ENCODE measurements at places on chromosomes 4 and X.

DNA sequence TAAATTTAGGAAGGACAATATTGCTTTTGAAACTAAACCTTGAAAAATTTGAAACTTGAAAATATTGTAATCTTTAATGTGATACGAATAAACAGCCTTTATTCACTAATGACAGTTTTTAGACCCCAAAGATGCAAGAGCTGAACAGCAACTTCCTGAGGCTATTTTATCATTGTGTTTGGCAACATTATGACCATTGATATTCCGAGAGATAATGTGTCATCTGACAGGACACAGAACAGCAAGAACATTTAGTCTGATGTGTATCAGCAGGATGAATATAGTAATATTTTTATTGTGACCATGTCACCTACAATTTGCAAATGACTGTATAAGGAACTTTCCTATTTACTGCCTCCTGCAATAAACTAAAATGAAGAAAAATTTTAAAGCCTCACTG, 316.0 kb downstream of the ADAM29 start:
- DNase-seq: no peak

- DNase-seq: no peak
Measured at GRCh38 chrX:6758234-6758633, 223.3 kb upstream of the VCX3A start.

- DNase-seq: no peak
Measured at GRCh38 chr4:40843696-40844095, 93.9 kb downstream of the NSUN7 start.

- peak; percentile 9 for DNase-seq
Measured at GRCh38 chr4:79852305-79852730, 220.7 kb downstream of the ANTXR2 start.

- no peak for DNase-seq
Measured at GRCh38 chrX:103783196-103783595, 6.6 kb downstream of the PLP1 start.

DNA sequence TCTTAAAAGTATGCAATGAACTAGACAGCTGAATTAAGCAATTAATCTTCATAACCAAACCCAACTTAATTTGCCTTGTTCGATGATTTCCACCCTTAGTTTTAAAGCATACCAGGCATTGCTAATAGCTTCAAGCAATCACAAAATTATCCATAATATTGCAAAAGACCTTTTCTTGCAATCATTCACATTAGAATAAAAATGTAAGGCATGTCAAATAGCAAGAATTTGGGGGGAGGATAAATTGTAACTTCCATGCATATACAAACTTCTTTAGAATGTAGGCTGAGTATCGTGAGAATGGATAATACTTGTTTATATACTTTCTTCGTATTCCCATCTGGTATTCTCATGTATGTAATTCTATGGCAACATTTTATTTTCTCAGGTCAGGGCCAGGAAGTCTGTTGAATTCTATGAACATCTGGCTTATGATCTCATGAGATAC, 28.7 kb upstream of the BMP2K start:
- peak; percentile 21 for DNase-seq

DNA sequence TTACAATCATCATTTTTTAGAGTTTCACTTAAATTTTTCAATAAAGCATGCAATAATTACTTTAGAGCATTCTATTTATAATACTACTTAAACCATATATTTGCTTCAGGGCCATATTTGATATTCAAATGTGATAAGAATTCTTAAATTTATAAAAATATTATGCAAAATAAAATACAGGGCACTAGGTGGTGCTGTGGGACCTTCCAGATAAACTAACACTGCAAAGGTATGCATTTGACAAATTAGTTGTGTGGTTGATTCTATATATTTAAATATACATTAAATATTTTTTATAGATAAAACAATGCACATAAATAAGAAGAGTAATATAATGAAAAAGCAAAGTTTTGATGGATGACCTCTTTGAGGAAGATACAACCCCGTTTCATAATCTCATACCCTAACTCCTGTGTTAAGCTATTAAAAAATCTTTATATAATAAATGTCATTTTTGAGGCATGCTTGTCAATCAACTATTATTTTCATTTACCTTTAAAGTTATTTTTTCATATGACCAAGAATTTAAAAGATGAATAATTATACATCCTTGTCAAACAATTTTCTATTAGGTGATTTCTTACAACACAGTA, 128.4 kb downstream of the REELD1 start:
- peak; percentile 13 for DNase-seq

DNA sequence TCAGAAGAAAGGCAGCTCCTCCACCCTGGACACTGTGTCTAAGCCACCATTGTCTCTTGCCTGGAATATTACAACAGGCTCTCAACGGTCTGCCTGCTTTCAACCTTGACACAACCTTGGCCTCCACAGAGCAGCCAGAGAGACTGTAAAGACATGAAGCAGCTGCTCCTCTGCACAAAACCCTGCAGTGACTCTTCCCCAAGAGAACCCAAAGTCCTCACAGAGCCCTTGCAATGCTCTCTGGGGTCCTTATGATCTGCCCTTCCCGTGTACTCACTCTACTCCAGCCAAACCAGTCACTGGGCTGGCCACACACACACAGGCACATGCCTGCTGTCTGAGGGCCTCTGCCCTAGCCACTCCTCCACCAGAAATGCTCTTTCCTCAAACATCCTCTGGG, 75.9 kb upstream of the CPEB2 start:
- DNase-seq: no peak

GRCh38 chr4:169229571-169230028, 41.2 kb downstream of the SH3RF1 start:
- DNase-seq: peak; percentile 97

DNA sequence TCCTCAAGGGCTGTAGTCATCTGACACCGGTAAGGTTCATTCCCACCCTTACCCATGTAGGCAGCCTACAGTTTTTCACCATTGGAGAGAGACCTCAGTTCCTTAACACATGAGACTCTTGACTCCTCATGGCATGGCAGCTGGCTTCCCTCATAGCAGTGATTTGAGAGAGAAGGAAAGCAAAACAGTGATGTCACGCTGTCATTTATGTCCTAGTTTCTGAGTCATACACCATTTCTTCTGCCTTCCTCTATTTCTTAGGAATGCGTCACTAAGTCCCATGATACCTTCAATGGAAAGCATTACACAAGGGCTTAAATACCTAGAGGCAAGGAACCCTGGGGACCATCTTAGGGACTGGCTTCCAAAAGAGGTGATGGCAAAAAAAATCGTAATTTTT, 226.1 kb downstream of the SPCS3 start:
- DNase-seq: no peak

Data from astrocyte (in vitro differentiated cells and primary cell).